ENCODE measurements at places on chromosomes 5 and 9.

GRCh38 chr9:137953683-137954438 lies 76.3 kb downstream of the CACNA1B start:
- DNase-seq, result no peak

DNA sequence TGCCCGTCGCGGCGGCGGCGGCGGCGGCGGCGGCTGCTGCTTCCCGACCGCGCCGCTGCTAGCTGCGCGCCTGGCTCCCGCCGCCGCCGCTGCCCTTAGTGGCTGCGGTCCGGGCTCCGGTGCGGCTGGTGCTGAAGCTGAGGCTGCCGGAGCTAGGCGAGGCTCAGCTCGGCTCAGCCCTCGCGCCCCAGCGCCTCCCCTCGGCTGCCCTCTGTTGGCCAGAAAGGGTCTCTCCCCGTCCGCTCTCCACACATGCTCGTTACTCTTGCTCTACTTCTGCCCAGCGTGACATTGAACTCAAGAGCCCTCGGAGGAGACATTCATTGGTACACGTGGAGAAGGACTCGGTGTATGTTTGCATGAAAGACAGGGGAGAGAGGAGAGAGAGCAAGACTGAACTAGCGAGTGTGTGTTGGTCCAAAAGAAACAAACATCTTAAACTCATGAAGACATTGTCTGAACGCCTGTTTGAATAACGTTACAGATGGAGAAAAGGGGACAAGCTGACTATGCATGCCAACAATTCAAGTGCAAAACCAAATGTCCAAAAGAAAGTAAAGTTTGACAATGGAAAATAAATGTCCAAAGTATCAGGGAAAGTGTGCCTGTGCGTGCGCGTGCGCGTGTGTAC lies at the start of gene HCN1:
Gene HCN1 (minus strand): TSS at position 175 of the 631 bp plus-strand sequence.
- DNase-seq, result peak; percentile 46

DNA sequence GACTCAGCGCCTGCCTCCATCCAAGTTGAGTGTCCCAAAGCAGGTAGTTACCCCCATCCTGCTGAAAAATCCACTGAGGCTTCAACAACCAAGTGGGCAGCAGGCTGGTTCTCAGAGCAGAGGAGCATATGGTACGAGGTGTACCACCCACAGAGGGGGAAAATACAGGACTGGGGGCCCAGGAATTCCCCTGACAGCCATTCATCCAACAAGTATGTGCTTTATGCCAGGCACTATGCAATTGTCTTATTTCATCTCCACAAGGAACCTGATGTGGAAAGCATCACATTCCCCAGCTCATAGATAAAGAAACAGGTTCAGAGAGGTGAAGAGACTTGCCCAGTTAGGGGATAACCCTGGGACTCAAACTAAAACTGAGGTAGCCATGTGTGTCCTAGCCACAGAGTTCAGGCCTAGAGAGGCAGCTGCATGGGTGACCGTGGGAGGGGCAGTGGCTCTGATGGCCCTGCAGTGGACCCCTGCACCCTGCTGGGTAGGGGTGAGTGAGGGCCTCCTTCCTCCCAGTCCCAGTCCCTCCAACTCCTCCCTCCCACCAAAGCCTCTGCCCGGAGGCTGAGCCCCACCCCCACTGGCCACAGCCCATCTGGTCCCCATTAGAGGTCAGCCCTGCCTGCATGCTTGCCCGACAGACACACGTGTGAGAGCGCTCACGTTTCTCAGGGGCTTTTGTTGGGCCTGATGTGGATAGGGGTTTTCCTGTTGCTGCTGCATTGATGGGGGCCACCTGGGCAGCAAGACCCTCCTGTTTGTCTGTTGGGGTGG lies 11.5 kb downstream of the PDLIM4 start:
- no peak for DNase-seq

GRCh38 chr5:173655196-173655797 lies 38.8 kb upstream of the BOD1 start:
- DNase-seq, result no peak

DNA sequence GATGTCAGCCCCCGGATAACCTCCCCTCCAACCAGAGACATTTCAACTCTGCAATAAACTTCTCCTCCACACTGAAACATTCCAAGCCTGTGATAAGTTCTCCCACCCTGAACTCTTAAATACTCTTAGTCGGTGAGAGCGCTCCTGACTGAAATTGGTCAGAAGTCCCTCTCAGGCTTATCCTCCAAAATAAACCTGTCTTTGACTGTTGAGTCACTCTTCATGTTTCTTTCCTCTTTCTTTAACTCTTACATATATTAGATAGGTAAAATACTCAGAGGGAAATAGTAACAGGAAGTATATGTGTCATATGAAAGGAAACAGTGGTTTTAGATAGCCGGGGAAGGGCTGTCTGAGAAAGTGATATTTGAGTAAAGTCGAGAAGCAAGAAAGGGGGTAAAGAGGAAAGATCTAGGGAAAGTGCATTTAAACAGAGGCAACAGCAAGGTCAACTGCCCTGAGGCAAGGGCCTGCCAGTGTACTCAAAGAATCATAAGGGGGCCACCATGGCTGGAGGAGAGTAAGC lies 11.0 kb upstream of the FAM81B start:
- no peak for DNase-seq

- no peak for DNase-seq
These were observed 256.1 kb downstream of the TMEM38B start for GRCh38 chr9:105950448-105950847.

DNA sequence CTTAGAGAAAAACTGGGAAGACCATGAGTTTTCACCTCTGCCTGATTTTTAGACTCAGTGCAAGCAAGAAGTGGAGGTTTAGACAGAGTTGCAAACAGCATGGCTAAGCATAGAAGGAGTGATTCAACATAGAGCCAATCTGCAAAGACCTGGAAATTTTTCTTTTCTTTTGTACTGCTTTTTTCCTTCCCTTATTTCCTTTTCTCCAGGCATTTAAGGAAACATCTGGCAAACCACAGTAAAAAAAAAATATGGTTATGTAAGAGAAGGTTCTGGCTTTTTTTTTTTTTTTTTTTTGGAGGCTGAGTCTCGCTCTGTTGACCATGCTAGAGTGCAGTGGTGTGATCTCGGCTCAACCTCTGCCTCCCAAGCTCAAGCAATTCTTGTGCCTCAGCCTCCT lies 16.6 kb upstream of the DCAF12 start:
- no peak for DNase-seq

GRCh38 chr9:6944093-6944551 lies 186.3 kb downstream of the KDM4C start:
- DNase-seq, result no peak

- DNase-seq, result no peak
These were observed 1568.5 kb upstream of the WWC1 start for GRCh38 chr5:166722939-166723338.

DNA sequence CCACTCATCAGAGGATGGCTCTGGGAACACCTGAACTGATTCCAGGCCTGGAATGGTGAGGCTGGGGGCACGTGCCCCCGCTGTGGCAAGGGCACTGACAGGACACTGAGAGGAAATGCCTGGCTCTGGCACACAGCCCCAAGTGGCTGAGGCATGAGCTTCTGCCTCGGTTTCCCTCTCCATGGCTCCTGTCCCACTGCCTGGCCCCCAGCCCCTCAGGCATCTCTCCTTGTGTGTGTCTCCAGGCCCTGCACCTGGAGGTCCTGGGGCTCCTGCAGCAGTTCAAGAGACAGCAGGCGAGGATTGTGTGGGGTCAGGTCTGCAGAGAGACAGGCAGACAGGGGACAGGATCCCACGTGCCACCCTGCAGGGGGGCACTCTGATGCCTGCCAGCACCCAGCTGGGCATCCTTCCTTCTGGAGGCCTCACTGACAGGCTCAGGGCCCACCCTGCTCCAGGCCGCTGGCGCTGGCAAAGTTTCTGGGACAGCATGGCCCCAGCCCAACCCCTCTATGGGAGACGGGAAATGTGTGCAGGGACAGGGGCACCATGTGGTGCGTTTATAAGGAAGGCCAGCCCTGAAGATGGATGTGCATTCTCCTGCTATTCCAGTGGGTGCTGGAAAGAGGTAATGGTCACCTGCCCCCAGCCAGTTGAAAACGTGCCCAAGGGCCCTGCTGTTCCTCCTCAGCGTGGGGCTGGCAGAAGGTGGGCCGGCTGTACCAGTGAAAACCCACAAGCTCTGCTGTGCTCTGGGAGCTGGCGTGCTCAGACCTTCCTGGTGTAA lies 66.0 kb downstream of the RASGEF1C start:
- DNase-seq, result no peak

GRCh38 chr5:135885031-135885430 lies 10.6 kb downstream of the IL9 start:
- DNase-seq, result no peak

GRCh38 chr5:105630803-105631202 lies 2039.9 kb downstream of the EFNA5 start:
- DNase-seq, result no peak

DNA sequence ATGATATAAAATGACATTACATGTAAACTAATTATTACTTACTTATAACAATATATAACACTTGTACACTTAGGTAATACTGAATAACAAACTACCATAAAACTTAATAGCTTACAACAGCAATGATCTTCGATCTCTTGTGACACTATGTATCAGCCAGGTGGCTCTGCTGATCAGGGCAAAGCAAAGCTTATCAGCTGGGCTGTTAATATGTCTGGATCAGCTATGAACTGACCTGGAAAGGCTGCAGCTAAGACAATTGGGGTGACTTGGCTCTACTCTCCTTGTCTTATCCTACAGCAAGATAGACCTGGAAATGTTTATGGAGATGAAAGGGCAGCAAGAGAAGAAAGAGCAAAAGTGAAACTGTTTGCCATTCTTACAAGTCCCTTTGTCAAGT lies 511.3 kb downstream of the TLR4 start:
- DNase-seq, result no peak

DNA sequence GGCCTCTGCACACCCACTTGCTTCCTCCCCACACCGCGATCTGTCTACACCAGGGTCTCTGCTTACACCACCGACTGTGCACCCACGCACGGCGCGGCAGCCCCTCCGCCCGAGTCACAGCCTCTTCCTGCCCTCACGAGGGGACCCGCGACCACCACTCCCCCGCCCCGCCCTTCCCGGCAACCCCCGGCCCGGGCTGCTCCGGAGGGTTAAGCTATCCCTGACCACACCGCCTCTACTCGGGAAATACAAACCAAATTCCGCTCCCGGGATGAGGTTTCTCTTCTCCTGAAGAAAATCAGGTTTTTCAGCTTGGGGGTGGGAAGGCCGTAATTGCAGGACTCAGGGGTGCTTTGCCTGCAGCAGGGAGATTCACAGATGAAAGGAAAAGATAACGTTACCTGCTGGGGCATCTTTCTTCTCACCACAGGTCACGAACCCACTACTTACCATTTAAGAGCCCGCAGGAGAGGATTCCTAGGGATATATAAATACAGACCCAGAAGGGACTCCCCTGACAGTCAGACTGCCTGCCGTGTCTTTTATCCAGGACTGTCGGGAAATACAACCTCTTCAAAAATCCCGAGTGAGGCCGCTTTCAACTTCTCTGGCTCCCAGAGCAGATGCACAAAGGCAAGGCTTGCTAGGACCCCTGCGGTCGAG lies 63.5 kb downstream of the ROR2 start:
- DNase-seq, result no peak

DNA sequence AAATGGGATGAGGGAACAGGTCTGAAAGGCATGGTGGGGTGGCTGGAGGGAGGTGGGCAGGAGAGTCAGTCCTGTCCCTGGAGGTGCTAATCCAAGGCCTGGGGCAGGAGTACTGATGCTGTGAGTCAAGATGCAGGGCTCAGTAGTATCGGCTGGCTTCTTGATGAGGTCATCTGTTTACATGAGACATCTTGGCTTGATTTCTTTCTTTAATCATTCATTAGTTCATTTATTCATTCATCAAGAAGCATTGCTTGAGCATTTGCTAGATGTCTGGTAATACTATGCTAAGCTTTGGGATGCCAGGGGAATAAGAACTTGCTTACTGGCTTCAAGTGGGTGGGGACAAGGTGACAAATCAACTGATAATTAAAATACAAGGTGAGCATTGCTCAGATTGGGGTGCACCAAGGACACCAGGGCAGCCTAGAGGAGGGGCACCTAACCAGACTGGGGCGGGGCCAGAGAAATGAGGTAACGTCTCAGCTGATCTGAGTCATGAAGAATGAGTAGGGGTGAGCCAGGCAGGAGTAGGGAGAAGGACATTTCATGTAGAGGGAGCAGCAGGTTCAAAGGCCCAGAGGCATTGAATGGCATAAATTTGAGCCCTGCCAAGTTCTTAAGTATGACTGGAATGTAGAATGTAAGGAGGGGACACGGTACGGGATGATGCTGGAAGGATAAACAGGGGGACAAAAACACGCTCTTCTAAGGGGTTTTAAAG lies 88.8 kb downstream of the EGFLAM start:
- no peak for DNase-seq

DNA sequence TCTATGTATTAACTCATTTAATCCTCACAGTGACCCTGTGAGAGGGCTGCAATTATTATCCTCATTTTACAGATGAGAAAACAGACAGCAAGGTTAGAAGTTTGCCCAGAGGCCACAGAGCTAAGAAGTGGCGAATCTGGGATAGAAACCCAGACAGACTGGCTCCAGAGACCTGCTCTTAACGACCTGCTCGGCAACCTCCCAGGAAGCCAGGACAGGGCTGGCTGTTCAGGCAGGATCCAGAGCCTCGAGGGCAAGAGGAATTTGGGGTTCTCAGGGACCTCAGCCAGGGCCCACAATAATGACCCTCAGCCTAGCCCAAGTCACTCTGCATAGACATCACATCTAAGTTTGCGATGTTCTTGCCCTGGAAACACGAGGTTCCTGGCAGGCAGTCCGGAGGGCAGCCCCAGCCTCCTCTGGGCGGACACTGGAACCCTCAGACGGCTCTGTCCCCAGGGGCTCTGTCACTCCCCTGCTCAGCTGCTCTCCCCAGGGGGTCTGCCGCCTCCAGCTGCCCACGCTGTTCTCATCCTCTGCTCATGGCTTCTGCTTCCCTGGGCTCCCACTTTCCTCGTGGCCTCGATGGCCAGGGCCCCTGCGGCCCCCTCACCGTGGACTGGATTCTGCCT lies 138.5 kb upstream of the ERCC6L2 start:
- DNase-seq, result no peak

All from left renal pelvis (tissue), 4 donors.